ENCODE measurements at places on chromosomes 6 and 20. TPM values are rescaled to one million over a fixed set of nuclear protein-coding genes. Genes with fewer than 3 reads are reported as not detected.

MDN1 gene
- 14.6 TPM for total RNA-seq

SIM1 gene
- total RNA-seq, result under 0.01 TPM

KIF25 gene
- total RNA-seq, result not detected

PTPN1 gene
- total RNA-seq, result 27.7 TPM

MYLK4 gene
- 0.87 TPM for total RNA-seq

Data from dermis lymphatic vessel endothelial cell (primary cell).